ENCODE measurements at places on chromosomes 3 and 15.

- no peak for DNase-seq
These were observed 6.3 kb downstream of the GORASP1 start for GRCh38 chr3:39101022-39101689.

- DNase-seq: no peak
These were observed 48.7 kb downstream of the NMNAT3 start for GRCh38 chr3:139629033-139629432.

GRCh38 chr3:69452295-69452694 lies 66.4 kb upstream of the FRMD4B start:
- DNase-seq: no peak

- DNase-seq: no peak
These were observed 85.4 kb downstream of the XXYLT1 start for GRCh38 chr3:195185583-195185982.

GRCh38 chr3:157190380-157190872 lies 30.5 kb upstream of the CCNL1 start:
- no peak for DNase-seq

Data from brain (organoid and tissue), 16 donors.